ENCODE measurements at places on chromosomes 12 and 14. TPM values are rescaled to one million over a fixed set of nuclear protein-coding genes. Genes with fewer than 3 reads are reported as not detected.

DNA sequence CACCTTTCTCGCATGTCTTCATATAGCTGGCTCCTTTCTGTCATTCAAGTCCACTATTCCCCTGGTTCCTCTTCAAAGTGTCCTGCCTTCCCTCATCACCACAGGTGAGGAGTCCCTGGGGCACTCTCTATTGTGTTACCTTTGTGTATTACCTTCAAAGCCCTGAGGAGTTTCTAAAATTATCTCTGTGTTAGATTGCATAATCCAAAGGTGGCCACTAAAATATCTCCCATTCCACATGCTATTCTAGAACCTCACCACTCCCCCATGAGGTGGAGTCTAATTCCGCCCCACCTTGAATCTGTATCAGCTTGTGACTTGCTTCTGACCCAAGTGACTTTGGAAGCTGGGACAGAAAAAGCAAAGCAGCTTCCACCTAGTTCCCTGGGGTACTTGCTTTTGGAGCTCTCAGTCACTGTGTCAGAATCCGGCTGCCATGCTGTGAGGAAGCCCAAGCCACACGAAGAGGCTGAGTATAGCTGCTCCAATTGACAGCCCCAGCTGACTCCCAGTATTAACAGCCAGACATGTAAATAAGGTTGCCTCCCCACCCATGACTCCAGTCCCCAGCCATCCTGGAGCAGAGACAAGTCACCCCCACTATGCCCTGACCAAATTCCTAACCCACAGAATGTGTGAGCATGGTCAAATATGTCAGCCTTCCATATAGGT, 6.8 kb downstream of the HRK start:
- H3K27ac ChIP-seq, result no peak overlapping the region
- peaks cover 11% of the 10 kb centered on the region for H3K27me3 ChIP-seq
- peaks cover 8% of the 10 kb centered on the region for H3K4me1 ChIP-seq
- H3K36me3 ChIP-seq, result no peaks in the 10 kb centered on the region
- H3K4me3 ChIP-seq, result no peak overlapping the region
- no peak for DNase-seq

DNA sequence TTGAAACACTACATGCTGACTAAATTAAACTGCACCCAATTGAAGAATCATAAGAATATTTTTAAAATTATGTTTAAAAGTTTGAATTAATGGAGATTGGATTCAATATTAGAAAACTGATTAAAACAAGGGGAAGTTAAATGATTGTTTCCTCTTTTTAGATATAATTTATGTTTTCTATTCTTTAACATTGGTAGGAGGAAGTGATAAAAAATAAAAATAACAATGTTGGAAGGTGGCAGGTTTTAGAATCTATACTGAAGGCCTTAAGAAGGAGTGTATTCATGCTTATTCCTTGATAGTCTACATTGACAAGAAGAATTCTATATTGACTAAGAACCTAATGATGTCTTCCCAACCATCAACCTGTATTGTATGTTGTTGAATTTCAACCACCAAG, 168.1 kb downstream of the PDZRN4 start:
- no peaks in the 10 kb centered on the region for H3K4me1 ChIP-seq
- no peak for DNase-seq
- no peaks in the 10 kb centered on the region for H3K27me3 ChIP-seq
- no peak overlapping the region for H3K4me3 ChIP-seq
- no peak overlapping the region for H3K27ac ChIP-seq
- no peaks in the 10 kb centered on the region for H3K36me3 ChIP-seq

The CCDC196 gene
- total RNA-seq, result not detected

The GPR135 gene
- total RNA-seq, result 2.9 TPM

- no peaks in the 10 kb centered on the region for H3K4me1 ChIP-seq
- no peak overlapping the region for H3K27ac ChIP-seq
- no peaks in the 10 kb centered on the region for H3K36me3 ChIP-seq
- no peak for DNase-seq
Observed at GRCh38 chr12:64840949-64841717, 16.7 kb downstream of the TBC1D30 start.

DNA sequence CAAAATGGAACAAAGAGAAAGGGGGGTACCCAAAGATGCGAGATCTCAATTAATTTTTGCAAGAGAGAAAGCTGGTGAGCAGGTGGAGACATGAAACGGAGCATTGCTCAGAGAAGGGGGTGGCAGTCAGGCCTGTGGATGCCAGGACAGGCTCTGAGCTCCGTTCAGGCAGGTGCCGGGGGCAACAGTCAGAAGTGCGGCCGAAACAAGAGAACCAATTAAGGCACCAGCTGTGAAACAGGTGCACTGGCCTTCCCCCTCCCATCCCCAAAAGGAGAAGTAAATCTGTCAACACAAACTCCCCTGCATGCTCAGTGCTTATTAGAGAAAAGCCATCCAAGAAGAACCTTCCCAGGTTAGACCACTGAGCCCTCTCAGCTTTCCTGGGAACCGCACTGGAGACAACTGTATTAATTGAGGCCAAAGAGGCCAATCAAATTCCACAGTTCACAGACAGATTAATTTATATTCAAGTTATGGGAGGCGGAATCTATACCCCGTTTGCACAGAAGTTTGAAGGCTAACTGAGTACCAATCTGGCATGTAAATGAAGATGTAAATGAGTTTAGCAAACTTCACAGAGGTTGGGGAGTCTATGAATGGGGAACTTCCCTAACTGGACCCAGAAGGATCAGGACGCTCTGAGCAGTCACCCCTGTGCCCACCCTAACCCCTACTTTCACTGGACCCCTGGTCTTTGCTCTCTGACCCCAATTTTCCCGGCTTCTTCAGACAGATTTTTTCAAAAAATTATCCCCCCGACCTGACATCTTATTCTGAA, 20.9 kb downstream of the OAS2 start:
- DNase-seq, result no peak
- H3K36me3 ChIP-seq, result no peaks in the 10 kb centered on the region
- no peak overlapping the region for H3K27ac ChIP-seq
- H3K27me3 ChIP-seq, result no peaks in the 10 kb centered on the region
- H3K4me3 ChIP-seq, result no peak overlapping the region

- no peaks in the 10 kb centered on the region for H3K36me3 ChIP-seq
- no peak for DNase-seq
- no peaks in the 10 kb centered on the region for H3K27me3 ChIP-seq
Observed at GRCh38 chr12:83642205-83642604, 955.5 kb downstream of the TMTC2 start.

DNA sequence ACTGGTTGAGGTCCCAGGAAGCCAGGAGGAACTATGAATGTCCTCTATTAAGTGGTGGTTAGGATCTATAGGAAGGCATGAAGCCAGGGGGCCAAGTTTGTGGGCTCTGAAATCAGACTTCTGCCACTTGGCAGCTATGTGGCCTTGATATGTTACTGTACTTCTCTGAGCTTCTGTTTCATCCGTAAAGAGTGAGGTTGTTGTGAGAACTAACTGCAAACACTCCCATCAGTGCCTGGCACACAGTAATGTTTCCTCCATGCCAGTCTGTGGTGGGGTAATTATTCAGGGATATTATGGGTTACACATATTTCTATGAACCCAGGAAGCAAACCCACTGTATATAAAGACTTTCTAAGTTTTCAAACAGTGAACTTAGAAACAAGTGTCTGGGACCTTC, 57.4 kb downstream of the PLXNC1 start:
- H3K4me3 ChIP-seq, result no peak overlapping the region
- H3K4me1 ChIP-seq, result no peaks in the 10 kb centered on the region
- no peak overlapping the region for H3K27ac ChIP-seq
- DNase-seq, result no peak

The MYO1A gene
- total RNA-seq, result 1.3 TPM

Data from uterus (tissue), 4 donors.